ENCODE measurements at places on chromosomes 1 and 21.

DNA sequence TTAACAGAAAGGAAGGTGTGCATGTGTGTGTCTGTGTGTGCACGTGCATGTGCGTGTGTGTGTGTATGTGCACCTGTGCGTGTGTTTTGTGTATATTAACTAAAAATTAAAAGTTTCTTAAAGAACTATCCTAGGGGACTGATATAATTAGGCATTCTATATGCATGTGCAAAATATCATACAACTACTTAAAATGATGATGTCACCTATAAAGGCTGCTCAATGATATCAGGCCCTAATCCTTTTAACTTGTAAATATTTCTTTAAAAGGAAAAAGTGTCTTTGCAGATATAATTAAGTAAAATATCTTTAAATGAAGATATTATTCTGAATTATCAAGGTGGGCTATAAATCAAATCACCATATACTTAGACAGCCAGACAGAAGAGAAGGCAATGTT is 64.5 kb downstream of the BRINP3 start:
- DNase-seq = no peak

- no peak for DNase-seq
These were observed 187.3 kb downstream of the SLC44A5 start for GRCh38 chr1:75423616-75424015.

GRCh38 chr1:65002508-65003315 is 36.4 kb upstream of the JAK1 start:
- peak; percentile 58 for DNase-seq

GRCh38 chr1:143661418-143662101 is 310.2 kb downstream of the FAM72C start:
- DNase-seq = no peak

DNA sequence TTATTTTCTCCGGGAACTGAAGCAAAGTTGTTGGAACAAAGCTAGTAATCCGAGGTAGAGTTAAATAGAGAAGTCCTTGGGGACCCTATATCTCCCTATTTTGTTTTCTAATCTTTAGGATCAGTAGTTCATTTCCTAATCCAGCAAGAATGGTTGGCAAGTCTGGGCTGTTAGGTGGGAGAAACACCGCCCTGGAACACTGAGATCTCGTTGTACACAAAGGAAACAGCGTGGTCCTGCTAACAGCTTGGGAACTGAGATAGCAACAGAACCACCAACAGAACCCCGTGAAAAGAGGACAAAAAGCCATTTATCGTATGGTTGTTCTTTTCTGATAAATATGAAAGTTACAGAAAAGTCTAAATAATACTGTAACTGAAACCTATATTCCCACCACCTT is 121.9 kb upstream of the CDC42BPA start:
- no peak for DNase-seq

DNA sequence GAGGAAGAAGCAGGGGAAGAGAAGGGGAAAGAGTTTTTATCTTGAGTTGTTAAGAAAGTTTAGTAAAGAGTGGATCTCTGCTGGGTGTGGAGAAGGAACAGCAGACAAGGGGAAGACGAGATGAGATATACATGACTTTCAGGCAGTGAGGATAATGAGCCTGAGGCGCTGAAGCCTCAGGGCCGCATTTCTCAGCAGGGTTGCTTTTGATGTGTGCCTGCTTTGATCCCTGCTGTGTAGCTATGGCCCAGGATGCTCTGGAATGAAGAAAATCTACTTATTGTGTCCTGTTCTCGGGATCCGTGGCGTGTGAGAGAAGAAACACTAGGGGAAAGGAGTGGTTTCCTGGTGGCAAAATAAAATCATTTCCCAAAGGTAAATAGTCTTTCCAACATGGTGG is 15.1 kb upstream of the RPE65 start:
- no peak for DNase-seq

DNA sequence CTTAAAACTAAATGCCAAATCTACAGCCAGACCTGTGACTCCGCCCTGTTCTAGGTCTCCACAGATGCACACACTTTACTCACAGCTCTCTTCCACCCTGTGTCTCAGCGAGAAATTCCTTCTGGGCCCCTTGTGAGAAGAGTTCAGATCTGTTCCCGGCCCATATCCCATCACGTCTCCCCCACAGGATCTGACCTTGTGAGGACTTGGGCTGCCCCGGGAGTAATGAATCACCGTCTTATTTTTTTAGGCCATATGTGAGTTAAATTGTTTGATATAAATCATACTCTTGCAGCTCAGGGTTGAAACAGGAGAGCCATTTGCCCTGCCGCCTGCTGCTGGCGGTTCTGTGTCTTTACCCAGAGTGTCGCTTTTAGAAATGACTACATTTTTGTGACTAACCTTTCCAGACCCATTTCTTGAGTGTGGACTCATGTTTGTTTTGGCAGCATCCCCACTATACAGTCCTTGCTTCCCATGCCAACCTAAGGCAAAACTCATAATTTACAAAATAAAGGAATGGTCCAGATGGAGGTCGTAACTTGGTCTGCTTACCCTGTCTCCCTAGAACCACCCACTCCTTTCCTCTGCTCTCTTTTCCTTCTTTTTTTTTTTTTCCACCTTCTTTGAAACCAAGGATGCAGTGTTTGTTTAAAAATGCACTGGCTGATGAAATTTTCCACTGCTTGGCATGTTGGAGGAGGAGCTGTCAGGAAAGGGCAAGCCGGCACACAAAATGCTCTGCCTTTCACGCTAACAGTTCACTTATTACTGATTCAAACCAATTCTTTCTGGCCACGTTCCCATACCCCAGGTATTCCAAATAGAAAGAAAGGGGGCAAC is 98.0 kb upstream of the C1orf105 start:
- no peak for DNase-seq

DNA sequence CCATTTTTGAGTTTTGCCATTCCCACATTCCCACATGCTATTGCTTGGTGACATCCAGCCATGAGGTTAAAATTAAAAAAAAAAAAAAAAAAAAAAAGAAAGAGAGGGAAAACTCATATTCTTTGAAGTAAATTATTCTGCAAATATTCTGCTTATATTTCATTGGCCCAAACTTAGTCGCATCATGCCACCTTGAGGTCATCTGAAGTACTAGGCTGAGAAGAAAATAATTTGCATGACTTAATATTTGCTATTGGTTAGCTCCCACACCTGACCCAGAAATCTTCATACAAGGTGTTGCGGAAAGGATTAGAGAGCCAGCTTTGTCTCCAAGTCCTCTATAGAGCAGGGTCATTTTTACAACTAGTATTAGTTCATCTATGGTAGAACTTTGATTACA is 2206.0 kb downstream of the MRPL39 start:
- DNase-seq = no peak

DNA sequence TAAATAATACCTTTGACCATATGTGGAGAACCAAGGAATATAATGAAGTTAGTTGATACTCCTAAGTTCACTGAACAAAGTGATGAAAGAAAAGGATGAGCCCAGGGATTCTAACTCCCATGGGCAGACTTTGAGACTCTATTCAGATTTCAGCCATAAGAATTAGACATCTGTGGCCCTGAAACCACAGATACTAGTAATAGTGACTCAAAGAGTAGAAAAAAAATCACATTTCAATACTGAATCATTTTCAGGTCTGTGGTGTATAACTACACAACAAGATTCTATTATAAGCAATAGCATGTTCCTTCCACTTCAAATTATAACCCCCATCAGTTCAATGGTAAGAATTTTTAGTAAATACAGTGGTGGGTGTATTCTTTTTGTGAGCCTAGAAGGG is 16.4 kb upstream of the F13B start:
- DNase-seq = no peak

DNA sequence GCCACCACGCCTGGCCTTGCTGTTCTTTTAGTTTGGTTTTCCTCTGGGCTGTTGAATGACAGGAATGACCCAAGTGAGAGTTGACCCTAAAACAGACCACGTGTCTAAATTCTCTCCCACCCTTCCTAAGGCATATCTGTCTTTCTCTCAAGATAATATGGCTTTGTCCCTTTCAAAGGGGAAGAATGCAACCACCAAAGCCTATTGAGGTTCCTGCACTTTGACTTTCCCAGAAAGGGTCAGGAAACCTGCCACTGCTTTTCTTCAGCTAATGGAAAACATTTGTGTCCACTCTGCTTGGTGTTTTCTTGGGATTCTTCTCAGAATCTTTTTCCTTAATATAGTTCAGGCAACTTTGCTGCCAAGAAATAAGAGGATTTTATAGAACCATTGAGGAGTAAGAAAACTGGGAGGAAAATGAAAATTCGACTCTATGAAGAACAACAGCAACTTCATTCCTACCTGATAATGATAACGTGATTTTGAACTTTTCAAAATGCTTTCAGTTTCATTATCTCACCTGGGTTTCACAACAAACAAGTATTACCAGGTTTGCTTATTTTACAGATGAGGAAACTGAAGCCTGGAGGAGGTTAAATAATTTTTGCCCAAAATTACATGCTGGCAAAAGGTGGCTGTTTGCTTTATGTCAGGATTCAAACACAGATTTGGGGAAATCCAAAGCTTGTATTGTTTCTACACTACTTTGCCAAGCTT is 6.9 kb downstream of the PLPP3 start:
- DNase-seq = no peak

DNA sequence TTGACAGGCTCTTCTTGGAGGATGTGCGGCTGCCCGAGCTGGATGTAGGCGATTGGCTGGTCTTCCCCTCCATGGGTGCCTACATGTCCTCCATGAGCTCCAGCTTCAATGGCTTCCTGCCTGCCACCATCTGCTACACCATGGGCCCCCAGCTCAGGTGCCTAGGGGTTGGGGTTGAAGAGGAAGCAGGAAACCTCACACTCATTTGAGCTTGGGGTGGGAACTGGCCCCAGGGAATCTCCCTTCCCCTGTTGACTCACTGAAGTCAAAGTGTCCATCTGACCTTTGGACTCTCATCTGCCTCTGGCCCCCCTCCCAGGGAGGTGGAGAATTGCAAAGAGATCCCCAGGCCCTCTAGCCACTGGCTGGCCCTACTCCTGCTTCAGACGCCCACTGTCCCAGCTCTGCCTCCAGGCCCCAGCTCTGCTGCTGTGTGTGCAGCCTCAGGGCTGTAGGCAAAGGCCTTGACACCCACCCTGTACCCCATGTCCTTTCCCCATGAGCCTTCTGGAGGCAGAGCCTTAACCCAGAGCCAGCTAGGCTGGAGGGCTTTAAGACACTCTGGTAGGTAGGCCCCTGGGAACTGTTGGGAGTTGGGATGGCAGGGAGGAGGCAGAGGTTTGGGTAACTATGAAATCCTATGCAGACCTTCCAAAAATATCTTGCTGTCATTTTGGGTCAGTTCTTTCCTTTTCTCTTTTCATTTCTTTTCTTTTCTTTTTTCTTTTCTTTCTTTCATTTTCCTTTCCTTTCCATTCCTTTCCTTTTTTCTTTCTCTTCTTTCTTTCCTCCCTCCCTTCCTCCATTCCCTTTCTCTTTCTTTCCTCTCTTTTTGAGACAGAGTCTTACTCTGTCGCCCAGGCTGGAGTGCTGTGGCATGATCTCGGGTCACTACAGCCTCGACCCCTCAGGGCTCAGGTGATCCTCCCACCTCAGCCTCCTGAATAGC is 66.9 kb upstream of the TINAGL1 start:
- DNase-seq = no peak

DNA sequence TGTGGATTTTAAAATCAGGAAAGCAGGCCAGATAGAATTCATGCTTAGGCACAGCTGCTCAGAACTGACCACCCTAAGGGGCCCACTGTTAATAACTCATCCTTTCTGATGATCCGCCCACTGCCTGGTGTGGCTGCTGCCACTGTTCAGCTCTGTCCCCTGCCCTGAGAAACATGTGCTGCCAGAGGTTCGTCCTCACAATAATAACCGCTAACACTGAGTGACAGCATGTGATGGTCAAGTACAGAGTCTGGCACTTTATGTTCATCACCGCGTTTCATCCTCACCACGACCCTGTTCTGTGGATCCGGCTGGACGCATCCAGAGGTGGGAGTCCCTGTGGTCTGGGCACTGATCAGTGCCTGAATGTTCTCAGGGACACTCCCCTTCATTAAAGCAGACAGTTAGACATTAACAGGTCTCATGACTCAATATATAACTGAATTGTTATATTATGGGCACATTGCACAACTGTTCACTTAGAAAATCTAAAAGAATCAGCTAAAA is 108.6 kb downstream of the SIM2 start:
- DNase-seq = no peak

DNA sequence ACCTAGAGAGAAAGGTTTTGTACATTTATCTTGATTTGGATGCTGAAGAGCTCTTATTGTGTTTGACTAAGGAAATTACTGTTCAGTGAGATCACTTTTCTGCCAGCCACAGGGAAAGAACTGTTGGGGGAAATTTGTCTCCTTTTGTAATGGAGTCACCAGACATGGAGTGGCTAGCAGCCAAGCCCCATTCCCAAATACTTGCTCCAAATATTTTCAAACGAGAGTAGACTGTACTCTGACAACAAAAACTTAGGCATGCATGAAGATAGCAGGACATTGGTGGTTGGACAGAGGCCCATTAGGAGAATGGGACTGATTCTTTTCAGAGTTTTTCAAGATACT is 21.1 kb downstream of the IPO9 start:
- DNase-seq = no peak

GRCh38 chr21:45052960-45053359 is 21.4 kb upstream of the ADARB1 start:
- no peak for DNase-seq

DNA sequence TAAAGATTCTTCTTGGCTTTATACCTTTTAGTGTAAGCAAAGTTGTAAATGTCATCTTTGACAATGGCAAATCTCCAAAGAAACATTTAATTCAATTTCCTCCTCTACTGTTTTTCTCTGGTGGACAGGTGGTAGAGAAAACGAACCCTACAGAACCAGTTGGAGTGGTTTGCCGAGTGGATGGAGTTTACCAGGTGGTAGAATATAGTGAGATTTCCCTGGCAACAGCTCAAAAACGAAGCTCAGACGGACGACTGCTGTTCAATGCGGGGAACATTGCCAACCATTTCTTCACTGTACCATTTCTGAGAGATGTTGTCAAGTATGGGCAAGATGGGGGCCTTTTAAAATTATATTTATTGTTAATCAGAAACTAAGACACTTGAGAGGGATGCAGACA is 25.8 kb downstream of the UAP1 start:
- no peak for DNase-seq

- no peak for DNase-seq
These were observed 87.3 kb downstream of the USP24 start for GRCh38 chr1:55127827-55128343.

DNA sequence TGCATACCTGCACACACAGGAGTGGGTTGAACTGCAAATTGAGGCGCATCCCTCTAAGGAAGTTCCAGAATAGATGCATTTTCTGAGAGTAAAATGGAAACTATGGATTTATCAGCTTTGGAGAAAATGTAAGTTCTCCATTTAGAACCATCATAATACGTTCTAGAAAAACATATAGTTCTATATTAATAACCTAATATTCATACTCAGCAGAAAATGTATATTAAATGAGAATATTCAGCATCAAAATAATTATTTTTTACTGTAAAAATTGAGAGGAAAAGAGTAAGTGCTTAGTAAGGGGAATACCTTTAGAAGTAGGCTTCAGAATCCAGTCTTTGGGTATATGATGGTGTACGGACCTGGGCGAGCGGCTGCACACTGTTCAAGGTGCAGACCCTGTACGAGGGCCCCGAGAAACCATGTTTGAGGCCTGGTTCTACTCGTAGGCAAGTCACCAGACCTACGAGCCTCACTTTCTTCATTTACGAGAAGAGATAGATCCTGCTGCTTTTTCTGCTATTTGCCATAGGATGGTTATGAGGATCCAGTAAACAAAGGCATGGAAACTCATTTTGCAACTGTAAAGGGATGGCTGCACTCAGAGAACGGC is 6.8 kb downstream of the CD247 start:
- no peak for DNase-seq

- DNase-seq = no peak
These were observed 122.1 kb downstream of the UCK2 start for GRCh38 chr1:165949335-165950130.

All from naive thymus-derived CD8-positive, alpha-beta T cell (primary cell).